Memory B cell (primary cell): ENCODE measurements at places on chromosomes 11 and 22.

DNA sequence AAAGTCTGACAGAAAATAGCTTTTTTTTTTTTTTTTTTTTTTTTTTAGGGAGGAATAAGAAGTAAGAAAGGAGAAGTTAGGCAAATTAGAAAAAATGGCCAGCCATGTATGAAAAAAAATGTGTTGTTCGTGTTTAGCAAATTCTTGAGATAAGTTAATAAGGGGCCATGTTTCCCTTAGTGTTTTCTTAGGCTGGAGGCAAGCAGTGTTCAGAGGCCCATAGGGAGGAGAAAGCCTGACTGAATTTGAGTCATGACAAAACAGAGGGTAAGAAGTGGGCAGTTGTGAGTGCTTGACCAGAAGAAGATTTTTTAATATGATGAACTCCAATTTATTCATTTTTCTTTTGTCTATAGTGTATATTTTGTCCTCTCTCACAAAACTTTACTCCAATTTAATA, 766.4 kb downstream of the FAM181B start:
- peaks cover 2% of the 10 kb centered on the region for H3K4me1 ChIP-seq
- H3K27me3 ChIP-seq: no peaks in the 10 kb centered on the region
- no peak overlapping the region for H3K27ac ChIP-seq
- DNase-seq: no peak
- no peaks in the 10 kb centered on the region for H3K36me3 ChIP-seq

DNA sequence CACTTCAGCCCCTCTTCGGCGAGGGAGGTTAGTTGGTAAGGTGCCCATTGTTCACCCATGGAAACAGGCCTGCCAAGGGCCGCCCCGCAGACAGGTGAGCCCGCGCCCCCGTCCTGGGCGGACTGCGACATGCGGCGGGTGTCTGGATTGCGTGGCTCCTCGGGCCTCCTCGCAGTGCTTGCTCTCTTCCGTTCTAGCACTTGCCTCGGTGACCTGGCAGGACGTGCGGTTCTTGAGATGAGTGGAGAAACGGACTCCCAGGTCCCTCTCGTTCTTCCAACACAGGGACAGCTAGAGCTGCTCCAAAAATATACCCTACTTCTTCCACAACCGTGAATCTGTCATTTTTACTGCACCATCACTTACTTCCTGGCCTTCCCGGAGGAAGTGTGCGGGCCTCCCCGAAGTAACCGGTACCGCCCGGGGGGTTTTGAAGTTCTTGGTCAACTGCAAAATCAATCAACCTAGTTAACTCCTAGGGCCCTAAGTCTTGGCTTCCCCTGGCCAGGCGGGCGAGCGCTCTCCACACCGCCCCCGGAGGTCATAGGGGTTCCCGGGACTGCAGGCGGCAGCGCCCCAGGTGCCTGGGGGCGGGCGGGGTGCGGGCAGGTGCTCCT, 745 bp upstream of the ZBTB44 start:
- peak overlapping the region; percentile 91 for H3K27ac ChIP-seq
- peaks cover 3% of the 10 kb centered on the region for H3K36me3 ChIP-seq
- H3K4me3 ChIP-seq: peak overlapping the region; percentile 94
- H3K4me1 ChIP-seq: peaks cover 20% of the 10 kb centered on the region

GRCh38 chr22:45682064-45682463, 10.4 kb downstream of the ATXN10 start:
- no peak overlapping the region for H3K4me3 ChIP-seq
- DNase-seq: no peak
- H3K36me3 ChIP-seq: no peaks in the 10 kb centered on the region
- H3K27me3 ChIP-seq: no peaks in the 10 kb centered on the region
- H3K4me1 ChIP-seq: peaks cover 15% of the 10 kb centered on the region

- no peaks in the 10 kb centered on the region for H3K27me3 ChIP-seq
- no peak overlapping the region for H3K4me3 ChIP-seq
- H3K4me1 ChIP-seq: peaks cover 52% of the 10 kb centered on the region
Observed at GRCh38 chr11:59267196-59267595, 54.5 kb upstream of the MPEG1 start.

DNA sequence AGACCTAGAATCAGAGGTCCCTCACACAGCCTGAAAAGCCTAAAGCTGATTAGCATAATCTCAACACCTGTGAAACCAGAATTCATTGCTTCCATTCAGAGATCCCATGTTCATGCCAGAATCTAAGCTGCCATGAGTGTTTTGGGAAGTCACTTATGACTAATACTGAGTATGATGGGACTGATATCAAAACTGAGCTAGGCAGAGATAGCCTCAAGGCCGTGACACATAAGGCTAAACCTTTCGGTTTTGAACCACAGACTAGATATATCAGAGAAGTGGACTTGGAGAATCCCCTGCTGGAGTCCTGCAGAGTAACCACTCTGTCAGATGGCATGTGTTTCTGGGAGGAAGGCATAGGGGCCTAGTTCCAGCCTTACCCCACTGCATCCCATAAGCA, 23.1 kb upstream of the GLYATL2 start:
- H3K4me3 ChIP-seq: no peak overlapping the region
- no peaks in the 10 kb centered on the region for H3K36me3 ChIP-seq
- no peak for DNase-seq
- peaks cover 2% of the 10 kb centered on the region for H3K4me1 ChIP-seq

DNA sequence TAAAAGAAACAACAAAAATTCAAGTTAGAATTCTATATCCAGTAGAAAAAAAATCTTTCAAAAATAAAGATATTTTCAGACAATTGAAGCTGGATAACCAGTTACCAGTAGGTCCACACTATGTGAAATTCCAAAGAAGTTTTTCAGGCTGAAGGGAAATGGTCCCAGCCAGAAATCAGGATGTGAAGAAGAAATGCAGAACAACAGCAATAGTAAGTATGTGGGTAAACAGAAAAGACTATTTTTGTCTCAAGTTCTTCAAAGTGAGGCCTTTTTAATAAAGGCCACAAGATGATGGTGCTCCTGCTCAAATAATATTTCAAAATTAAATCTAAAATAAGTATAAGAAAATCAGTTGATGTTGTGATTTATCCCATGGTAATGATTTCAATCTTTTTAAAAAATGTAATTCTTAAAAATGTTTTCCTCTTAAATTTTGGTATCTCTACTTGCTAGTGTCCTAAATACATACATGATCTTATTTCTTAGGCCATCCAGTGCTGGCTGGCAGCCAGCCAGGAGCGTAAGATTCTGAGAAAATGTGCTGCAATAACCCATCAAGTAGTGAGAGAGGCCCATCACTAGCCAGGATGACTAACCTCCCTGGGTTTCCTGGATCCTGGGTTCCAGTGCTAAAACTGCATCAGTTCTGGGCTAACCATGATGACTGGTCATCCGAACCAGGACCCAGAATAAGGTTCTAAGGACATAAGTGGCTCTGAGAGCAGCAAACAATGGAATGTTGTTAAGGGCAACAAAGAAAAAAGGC, 15.6 kb upstream of the UCP3 start:
- H3K4me1 ChIP-seq: peaks cover 11% of the 10 kb centered on the region
- H3K36me3 ChIP-seq: peaks cover 15% of the 10 kb centered on the region
- no peaks in the 10 kb centered on the region for H3K27me3 ChIP-seq
- H3K27ac ChIP-seq: peak overlapping the region; percentile 3
- H3K4me3 ChIP-seq: no peak overlapping the region
- no peak for DNase-seq

DNA sequence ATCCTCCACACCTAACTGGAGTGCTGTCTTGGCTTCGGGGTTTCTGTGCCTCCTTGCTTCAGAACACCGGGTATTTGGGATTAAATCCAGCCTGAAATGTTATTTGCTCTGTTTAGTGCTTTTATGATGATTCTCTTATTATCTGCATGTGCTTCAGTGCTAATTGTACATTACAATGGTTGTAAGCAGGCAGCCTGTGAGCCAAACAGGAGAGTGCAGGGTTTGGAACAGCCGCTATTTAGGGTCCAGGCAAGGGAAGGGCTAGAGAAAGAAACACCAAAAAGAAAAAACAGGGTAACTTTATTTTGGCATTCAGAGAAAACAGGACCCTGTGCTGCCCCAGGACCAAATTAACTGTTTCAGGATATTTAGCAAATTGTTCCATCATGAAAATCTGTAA, 72.7 kb downstream of the RCN1 start:
- no peak for DNase-seq
- no peak overlapping the region for H3K27ac ChIP-seq
- no peak overlapping the region for H3K4me3 ChIP-seq
- peaks cover 3% of the 10 kb centered on the region for H3K27me3 ChIP-seq
- no peaks in the 10 kb centered on the region for H3K4me1 ChIP-seq
- no peaks in the 10 kb centered on the region for H3K36me3 ChIP-seq

DNA sequence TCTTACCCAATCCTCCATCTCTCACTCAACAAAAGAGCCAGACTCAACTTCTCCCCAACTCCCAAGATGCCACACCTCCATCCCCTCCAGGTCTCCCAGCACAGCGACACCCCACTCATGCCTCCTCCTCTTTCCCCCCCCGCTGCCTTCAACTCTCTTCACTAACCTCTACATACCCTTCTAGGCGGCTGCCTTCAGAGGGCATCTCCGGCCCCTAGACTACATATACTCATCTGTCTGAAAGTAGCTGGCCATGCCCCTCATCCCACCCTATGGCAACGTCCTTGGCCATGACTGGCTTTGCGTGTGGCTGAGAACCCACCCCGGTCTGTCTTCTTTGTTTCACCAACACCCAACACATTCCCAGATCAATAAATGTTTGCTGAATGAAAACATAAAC, 81.7 kb upstream of the TMEM45B start:
- H3K4me3 ChIP-seq: no peak overlapping the region
- peaks cover 19% of the 10 kb centered on the region for H3K27me3 ChIP-seq
- no peak for DNase-seq

DNA sequence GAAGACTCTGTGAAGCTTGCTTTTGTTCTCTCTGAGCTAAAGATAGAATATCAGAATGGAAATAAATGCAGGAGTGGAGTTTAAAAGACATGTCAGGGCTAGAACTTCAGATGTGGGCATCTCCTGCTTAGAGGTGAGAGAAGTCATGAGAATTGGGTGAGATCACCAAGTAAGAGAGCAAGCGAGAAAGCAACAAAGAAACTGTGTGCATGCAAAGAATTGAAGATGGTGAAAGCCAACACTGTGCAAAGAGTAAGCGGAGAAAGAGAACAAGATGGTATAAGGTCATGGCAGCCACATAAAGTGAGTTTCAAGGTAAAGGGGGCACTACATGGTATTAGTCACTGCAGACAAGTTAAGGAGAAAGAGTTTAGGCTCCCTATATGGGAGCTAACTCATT, 57.3 kb upstream of the SCUBE2 start:
- DNase-seq: no peak
- peaks cover 40% of the 10 kb centered on the region for H3K36me3 ChIP-seq
- no peaks in the 10 kb centered on the region for H3K27me3 ChIP-seq
- no peaks in the 10 kb centered on the region for H3K4me1 ChIP-seq
- H3K4me3 ChIP-seq: no peak overlapping the region

- H3K4me3 ChIP-seq: no peak overlapping the region
- H3K36me3 ChIP-seq: no peaks in the 10 kb centered on the region
- H3K27ac ChIP-seq: no peak overlapping the region
Observed at GRCh38 chr11:85704967-85705366, 19.0 kb upstream of the CCDC89 start.
